Activated CD4-positive, alpha-beta T cell treated with anti-CD3 and anti-CD28 coated beads, Interleukin-2, Interleukin-6, amounts not matched to agents 100 ng/mL and 50 ng/mL, durations not matched to agents 16 hours and 8 hours (primary cell): ENCODE measurements at places on chromosomes 7 and 10.

GRCh38 chr10:4525103-4525502 lies 300.9 kb upstream of the AKR1E2 start:
- DNase-seq = no peak

DNA sequence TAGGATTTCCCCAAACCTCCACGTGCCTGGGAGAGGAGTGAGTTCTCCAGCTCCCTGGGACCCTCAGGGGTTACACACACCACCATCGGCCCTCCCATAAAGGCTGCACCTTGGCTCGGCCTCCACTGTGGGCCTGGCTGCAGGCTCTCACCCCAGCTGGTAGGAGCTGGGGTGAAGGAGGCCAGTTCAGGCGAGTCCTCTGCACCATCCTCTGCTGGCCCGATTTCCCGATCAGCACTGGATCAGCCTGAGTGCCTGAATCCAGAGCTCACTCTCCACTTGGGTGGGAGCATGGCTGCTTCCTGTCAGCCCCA lies 115.1 kb upstream of the RET start:
- DNase-seq = no peak

DNA sequence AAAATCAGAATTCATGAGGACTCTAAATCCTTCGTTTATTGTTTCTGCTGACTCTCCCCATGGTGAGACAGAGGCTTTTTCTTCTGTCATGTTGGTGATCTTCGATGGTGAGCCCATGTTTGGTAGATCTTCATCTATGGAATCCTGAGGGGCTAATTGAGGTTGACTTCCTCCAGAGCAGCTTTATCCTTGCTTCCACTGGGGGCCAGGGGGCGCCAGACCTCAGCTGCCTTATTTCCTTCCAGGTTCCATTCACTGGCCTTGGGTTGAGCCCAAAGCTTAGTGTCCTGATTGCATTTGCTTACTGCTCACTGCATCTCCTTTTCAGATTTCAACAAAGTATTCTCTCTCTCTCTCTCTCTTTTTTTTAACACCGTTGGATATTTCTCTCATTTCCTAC lies 80.7 kb downstream of the GCC1 start:
- peak; percentile 17 for DNase-seq

GRCh38 chr10:69801094-69801433 lies 642 bp upstream of the COL13A1 start:
- peak; percentile 53 for DNase-seq

- DNase-seq = no peak
Observed at GRCh38 chr10:109762555-109762954, 160.8 kb downstream of the XPNPEP1 start.

GRCh38 chr10:17225808-17226207 lies 2.2 kb upstream of the VIM start:
- DNase-seq = no peak

- DNase-seq = no peak
Observed at GRCh38 chr7:81514546-81514945, 255.3 kb downstream of the HGF start.

DNA sequence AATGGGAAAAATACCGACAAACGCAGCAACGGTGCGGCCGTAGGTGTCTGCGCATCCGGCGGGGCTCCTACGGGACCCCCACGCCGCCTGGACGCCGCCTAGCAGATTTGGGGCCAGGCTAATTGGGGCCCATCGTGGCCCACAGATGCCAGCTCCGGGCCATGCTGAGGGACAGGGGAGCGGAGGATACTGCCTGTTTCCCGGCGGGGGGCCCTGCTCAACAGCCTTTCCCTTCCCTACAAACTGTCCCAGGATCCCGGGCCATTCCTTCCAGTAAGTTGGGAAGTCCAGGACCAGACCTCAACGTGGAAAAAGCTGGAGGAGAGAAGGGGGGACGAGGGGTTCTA lies 21.7 kb upstream of the GPER1 start:
- no peak for DNase-seq
